ENCODE measurements at places on chromosomes 7 and 10. TPM values are rescaled to one million over a fixed set of nuclear protein-coding genes. Genes with fewer than 3 reads are reported as not detected.

The ARHGAP21 gene
- 90.4 TPM for total RNA-seq

The VIM gene
- 2,207 TPM for total RNA-seq

The ANKRD22 gene
- not detected for total RNA-seq

The MGMT gene
- total RNA-seq: 15.4 TPM

The TEX47 gene
- total RNA-seq: not detected

The NSMCE4A gene
- total RNA-seq: 54.7 TPM

Data from uterus (tissue), 4 donors.